ENCODE measurements at places on chromosomes 5 and 9.

DNA sequence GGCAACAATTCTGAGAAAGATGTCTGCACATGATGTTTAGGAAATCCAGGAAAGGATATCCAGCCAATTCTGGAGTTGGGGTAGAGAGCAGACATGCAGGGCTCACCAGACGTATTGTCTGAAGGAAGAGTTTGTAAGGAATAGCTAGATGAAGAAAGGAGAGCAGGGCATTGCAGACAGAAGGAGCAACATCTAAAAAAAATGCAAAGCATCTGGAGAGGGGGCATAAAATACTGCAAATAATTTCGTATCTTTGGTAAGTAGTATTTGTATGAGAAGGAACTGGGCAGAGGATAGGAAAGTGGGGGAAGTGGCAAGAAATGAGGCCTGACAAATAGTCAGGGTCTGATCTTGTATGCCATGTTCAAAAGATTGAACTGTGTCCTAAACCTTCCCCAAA, 74.8 kb downstream of the MACIR start:
- no peak for DNase-seq

DNA sequence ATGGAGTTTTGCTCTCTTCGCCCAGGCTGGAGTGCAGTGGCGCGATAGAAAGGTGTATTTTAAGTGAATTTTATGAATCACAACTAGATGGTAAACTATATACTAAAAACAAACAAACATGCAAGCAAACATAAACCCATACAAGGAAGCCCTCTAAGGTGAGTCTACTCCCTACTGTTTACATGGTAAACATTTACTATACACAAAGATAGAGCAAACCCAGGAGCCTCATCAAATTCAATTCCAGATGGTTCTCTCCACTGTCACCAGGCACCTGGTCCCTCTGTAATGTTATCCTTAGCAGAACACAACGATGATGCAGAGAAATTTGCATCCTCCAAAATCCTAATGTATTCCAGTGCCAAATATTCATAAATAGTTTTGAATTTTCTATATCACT, 17.9 kb downstream of the ANKH start:
- no peak for DNase-seq

- no peak for DNase-seq
Measured at GRCh38 chr5:23631302-23632045, 124.1 kb downstream of the PRDM9 start.

DNA sequence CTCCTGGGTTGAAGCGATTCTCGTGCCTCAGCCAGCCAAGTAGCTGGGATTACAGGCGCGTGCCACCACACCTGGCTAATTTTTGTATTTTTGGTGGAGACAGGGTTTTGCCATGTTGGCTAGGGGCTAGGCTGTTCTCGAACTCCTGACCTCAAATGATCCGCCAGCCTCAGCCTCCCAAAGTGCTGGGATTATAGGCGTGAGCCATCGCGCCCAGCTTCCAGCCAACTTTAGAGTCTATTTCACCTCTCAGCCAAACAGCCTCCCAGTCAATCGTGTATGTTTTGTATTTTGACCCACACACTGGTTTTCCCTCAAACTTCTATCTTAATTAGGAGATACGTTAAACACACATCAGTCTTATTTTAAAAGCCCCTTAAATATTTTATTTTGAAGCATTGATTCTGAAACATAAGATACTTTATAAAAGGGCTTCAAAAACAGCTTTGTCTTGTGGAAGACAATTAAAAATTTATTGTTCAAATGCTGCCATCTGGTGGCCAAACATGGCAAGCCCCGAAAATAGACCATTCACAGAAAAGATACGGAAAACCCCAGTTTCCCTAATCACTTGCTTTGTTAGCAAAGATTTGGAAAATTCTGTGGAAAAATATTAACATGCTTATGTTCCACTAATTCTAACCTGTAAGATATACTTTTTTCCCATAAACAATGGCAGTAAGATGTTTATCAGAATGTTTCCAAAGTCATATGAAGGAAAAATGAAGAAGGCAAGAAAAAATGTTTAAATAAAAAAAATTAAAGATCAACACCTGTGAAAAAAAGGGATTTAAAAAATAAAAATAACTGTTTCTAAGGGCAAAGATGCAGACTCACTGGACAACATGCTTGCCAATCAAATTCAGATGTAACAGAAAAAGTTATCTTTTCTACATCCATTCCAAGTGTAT, 33.1 kb downstream of the APTX start:
- DNase-seq, result no peak

DNA sequence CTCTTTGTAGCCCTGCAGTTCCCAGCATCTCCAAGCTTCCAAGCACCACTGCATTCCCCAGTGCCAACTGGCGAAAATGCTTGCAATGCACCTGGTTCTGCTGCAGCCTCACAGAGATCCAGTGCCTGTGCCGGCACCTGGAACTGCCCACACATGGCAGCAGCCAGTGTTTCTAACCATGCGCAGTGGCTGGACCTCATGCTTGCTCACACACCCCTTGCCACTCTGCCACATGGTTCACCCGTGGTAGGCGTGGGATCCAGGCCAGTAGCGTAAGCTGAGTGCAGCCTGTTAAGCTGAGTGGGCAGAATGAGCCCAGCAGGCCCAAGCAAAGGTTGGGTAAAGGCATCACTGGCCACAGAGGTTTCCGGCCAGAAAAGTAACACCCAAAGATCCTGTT, 214.1 kb upstream of the VLDLR start:
- no peak for DNase-seq

DNA sequence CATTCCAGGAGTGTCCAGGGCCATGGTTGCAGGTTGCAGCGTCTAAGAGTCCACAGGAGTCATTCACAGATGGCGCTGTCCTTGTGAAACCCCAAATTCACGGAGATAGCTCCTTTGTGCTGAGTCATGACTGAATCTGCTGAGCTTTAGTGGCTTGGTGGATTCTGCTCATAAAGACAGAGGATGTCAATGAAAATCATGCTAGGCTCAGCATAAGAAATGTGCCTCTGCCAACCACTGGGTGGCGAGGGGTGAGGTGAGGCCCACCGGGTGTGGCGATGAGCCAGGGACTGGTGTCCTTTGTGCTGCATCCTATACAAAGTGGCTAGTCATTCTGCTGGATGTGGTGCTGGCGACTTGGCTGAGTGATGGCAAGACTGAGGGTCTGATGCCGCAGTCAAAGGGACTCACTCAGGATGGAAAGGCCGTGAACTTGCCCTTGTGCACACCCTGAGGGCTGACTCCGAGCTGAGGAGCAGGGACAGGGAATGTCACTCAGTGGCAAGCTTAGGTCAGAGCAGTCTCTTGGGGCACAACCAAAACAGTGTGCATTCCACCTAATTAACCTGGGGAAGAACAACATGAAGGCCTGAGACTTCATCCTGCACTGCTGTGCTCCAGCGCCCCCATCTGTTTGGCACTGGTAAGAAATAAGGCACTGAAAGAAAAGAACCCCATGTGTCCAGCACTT, 71.5 kb downstream of the DAP start:
- DNase-seq, result no peak

DNA sequence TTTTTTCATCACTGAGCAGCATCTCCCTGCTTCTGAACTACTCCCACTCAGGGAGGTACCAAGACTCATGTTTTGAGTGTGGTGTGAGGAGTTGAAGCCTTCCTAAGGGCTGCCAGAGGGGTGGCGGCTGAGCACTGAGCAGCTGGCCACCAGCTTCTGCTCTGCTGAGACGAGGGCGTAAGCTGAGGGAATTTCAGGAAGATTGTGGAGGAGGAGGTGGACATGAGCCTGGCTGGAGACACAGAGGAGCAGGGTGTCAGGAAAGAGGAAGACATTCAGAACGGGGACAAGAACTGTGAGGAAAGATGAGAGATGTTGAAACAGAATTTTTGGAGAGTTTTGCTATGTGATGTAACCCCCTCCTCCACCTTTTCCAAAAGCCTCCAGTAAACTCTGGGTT, 7.8 kb downstream of the LCP2 start:
- DNase-seq, result no peak

GRCh38 chr5:100777680-100778300, 125.3 kb downstream of the ST8SIA4 start:
- no peak for DNase-seq

- DNase-seq, result no peak
Measured at GRCh38 chr9:77598524-77598923, 49.6 kb downstream of the GNA14 start.

DNA sequence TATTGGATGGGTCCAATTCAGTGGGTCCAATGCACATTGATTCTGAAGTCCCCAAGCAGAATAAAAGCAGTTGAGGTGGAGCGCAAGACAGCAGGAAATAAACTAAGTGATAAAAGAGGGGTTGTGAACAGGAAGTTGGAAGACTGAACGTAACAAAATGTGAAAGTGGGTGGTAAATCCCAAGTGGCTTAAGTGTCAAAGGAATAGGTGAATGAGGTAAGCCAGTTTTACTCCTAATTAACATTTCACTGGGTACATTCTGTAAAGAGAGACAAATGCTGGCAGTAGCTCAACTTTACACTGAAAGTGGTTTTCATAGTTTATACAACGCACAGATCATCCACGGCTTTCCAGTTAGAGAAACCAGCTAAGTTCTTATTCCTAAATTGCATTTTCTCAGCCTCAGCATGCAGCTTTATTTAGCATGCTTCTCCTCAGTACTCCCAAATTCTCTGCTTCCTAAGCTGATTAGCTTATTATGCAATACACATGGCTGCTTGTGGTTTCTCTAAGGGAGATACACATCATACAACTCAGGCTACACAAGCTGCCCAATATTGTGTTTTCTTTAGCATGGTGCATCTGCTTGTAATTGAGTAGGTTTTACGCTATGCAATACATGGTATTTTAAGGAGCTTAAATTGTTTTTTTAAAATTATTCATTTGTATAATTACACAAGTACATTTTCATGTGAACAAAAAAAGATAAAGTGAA, 34.2 kb upstream of the HSD17B4 start:
- no peak for DNase-seq

Measured in activated gamma-delta T cell (primary cell).